ENCODE measurements at places on chromosomes 1 and 21.
A peak's percentile ranks its signal among the peaks of the same experiment; 100 is the strongest.

DNA sequence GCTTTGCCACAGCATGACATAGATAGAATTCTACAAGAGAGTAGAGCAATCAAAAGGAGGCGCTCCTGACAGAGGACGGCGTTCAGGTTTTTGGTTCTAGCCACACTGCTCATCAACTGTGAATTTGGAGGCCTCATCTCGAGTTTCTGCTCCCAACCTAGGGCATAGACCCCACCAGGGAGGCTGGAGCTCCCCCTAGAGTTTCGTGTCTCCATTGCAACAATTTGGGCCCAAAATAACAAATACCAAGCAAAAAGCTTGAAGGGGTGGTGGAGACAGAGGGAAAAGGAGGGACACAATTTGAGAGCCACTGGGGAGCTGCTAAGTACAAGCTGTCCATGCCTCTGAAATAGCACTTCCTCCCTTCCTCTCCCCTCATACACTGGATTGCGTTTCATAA lies 297.0 kb downstream of the GPATCH2 start:
- DNase-seq = no peak

- DNase-seq = no peak
Observed at GRCh38 chr1:178614286-178614685, 101.4 kb downstream of the TEX35 start.

DNA sequence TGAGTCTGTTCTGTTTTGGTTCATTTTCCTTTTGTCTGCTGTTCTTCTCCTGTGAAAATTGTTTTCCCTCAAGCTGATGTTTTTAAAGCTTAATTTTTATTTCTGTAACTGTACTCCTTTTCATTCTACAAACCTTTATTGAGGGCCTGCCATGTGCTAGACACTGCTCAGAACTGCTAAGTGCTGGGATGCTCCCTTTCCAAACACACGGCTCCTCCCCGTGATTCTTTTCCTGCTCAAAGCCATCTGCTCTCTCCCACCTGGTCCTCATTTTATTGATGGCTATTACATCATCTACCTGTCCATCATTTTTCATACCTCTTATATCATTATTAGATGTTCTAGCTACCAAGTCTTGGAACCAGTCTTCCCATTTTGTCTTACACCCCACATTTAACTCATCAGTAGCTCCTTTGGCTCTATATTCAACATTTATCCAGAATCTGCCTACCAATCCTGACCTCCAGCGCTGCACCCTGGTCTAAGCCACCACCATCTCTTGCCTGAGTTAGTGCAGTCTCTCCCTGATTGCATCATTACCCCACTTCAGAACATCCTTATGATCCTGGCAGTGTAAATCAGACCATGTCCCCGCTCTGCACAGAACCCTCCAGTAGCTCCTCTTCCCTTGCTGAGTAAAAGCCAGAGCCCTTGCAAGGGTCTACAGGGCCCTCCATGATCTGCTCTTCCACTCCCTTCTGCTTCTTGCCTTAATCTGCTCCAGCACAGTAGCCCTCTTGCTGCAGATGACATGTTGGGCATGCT lies 118.1 kb downstream of the CACNA1E start:
- DNase-seq = no peak

- DNase-seq = no peak
Observed at GRCh38 chr1:19477284-19478249, 7.8 kb downstream of the CAPZB start.

- no peak for DNase-seq
Observed at GRCh38 chr1:109229531-109230127, 15.9 kb downstream of the SARS1 start.

GRCh38 chr21:25396135-25396711 lies 211.1 kb downstream of the MRPL39 start:
- DNase-seq = no peak

- DNase-seq = no peak
Observed at GRCh38 chr1:212827171-212827776, 20.2 kb downstream of the SPATA45 start.

- no peak for DNase-seq
Observed at GRCh38 chr1:88528792-88529191, 155.3 kb upstream of the PKN2 start.

GRCh38 chr1:81073580-81073979 lies 727.2 kb upstream of the ADGRL2 start:
- no peak for DNase-seq

DNA sequence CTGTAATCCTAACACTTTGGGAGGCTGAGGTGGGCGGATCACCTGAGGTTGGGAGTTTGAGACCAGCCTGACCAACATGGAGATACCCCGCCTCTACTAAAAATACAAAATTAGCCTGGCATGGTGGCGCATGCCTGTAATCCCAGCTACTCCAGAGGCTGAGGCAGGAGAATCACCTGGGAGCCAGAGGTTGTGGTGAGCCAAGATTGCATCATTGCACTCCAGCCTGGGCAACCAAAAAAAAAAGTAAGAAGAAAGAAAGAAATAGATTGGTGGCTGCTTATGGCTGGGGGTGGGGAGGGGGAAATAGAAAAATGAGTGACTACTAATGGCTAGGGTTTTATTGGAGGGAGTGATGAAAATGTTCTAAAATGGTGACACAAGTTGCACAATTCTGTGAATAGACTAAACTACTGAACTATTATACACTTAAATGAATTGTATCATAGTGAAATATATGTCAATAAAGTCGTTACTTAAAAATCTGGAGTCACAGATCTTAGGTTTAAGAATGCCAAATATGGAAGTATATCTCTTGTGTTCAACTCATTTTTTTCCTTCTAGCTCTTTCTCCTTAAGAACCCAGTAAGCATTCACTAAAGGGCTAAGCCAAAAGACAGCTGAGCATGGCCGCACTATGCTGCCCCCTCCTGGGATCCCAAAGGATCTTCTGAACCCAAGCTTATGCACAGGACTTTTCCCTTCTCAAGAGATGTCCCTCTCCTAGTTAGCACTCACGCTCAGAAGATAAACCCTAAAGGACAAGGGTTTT lies 3.2 kb upstream of the NPL start:
- no peak for DNase-seq

DNA sequence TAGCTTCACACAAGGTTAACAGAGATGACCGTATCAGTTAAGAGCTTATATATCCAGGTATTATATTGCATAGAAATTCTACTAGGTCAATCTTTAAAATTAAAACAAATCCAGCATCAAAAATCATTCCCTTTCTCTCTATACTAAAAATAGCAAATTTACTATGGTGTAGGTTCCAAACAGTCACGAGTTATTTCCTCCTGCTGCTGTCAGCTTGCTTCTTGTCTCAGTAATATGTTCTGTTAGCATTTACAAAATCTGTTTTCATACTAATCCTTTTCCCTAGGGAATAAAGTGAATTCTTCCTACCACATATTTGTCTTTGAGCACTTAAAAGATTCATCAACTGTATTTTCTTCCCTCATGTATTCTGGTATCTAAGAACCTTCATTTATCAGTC lies 2.5 kb downstream of the WDR26 start:
- DNase-seq = no peak

DNA sequence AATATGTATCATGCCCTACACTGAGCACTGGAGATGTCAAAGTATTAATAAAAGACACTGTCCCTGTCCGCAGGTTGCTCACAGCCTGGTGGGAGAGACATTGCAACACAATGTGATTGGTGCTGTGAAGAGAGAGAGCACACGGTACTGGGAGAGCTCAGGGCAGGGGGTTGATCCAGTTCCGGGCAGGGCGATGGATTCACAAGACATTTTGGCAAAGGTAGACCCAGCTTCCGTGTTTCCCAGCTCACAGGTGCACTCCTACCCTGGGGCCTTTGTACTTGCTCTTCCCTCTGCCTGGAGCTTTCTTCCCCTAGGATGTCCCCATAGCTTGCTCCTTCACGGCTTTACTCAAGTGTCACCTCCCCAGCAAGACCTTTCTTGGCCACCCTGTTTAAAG lies 1.4 kb downstream of the PLA2G5 start:
- DNase-seq = peak; percentile 57

DNA sequence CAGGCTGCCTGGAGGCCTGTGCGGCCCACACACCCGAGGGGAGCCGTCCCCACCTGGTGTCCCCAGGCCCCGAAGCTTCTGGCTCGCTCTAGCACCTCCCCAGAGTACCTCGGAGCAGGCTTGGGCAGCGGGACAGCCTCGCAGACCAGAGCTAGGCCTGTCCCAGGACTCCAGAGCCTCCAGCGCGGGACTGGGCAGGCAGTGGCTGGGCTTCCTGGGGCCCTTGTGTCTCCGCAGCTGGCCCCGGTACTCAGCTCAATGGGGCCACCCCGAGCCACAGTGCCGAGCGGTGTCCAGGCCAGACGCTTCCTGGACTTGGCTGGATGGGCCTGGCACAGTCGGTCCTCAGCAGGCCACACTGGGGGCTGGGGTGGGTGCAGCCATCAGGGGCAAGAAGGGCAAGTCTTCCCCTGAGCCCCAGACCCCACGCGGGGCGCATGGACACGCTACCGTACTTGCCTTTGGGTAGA lies 4.9 kb downstream of the SCNN1D start:
- no peak for DNase-seq

- DNase-seq = no peak
Observed at GRCh38 chr1:163083690-163084089, 14.5 kb downstream of the RGS4 start.

DNA sequence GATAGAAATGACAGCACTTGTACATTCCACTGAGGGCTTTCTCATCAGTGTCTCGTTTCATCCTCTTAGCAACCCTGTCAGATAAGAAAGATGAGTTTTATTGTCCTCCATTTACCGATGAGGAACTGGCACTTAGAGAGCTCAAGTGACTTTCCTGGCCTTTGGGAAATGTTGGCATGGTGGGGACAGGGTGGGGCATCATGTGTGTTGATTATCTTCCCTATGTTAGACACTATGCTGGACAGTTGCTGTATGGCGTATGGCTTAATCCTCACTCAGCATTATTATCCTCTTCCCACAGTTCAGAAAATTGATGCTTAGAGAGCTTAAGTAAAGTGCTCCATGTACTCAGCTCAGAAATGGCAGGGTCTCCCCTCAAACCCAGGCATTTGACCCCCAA lies 163.2 kb downstream of the CAMTA1 start:
- DNase-seq = no peak

DNA sequence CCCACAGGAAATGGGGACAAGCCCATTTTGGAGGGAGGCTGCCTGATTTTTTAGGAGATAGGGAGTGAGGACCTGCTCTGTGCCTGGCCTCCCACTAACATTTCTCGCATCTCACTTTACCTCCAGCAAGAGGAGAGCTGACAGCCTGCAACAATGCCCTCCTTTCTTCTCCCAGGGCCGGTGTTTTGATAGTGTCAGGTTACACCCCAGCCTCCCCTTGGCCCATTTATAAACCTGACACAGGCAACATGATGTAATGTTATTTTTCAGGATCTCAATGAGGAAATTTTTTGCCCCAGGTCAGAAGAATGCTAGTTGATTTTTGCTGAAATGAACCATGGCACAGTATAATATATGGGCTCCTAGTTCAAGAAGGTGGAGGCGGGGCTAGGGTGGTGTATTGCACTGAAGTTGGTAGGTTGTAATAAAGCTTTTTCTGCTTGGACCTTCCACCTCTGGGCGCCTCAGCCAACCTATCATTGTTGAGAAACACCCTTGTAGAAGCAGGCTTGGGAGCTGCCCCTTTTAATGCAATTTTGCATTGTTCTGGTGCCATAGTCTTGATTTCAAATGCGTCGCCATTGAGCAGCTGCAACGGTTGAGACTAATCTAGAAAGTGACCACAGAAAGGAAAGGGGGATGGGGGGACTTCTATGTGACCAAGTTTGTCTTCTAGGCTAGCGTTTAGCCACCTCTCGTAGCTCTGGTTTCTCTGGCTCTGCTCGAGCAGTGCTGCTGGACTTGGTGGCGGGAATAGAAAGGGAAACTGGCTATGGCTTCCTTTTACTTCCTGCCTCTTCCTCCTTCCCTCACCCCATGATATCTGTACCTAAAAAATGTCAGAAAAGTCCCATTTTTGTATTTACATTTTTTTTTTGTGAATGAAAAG lies 53.0 kb downstream of the PBX1 start:
- no peak for DNase-seq

- peak; percentile 75 for DNase-seq
Observed at GRCh38 chr1:221939607-221940006, 197.7 kb upstream of the DUSP10 start.

DNA sequence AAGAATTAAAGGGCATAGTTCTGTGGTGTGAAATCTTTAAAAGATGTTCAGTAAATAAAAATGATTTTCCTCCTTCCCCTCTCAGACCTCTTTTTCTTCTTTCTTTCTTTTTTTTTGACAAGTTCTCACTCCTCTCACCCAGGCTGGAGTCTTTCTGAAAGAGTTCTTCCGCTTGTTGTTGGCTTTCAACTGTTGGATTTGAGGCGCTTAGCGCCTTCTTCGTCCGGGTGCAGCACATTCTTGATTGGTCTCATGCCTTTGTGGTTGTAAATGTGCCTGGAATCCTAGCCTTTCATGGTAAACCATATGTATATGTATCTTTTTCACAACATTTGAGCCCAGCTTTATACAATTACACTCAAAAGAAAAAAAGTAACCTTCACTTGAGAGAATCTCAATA lies 980 bp upstream of the METTL18 start:
- no peak for DNase-seq

- DNase-seq = no peak
Observed at GRCh38 chr1:218851586-218851985, 322.1 kb upstream of the LYPLAL1 start.

- DNase-seq = no peak
Observed at GRCh38 chr1:89261926-89262515, 10.6 kb downstream of the GBP5 start.

DNA sequence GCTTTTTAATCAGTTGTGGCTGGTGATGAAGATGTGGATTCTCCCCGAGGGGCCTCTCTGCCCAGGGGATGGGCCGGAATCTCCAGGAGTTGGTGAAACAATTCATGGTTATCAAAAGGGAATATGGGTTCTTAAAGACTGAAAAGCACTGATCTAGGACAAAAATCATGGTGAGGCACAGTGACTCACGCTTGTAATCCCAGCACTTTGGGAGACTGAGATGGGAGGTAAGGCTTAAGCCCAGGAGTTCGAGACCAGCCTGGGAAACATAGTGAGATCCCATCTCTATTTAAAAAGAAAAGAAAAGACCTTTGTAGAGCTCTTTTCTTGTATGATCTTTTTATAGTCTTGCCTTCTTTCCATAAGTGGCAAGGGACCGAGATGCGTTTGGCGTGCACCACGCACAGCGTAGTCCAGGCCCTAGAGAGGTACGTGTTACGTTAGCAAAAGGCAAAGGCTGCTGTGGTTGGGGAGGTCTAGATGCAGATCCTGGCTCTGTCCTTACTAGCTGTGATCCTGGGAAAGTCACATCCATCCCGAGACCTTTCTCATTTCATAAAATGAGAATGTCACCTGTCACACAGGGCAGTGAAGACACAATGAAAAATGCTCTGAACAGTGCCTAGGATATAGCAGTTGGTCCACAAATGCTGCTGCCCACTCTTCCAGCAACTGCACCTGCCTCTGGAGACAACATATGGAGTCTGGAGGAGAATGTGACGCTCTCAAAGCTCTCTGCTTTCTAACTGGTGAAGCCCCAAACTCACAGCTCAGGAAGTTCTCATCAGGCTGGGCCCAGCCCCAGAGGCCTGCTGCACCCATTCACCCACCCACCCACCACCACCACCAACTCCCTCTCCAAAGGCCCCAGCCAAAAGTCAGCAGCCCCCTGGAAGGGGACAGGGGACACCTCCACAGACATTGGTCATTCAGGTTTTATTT lies 54.8 kb downstream of the KIF21B start:
- no peak for DNase-seq

GRCh38 chr1:113903501-113904292 lies 902 bp downstream of the AP4B1 start:
- no peak for DNase-seq
